Activated T-helper 1 cell treated with anti-CD3 and anti-CD28 coated beads, Interleukin-12 subunit alpha, Interleukin-12 subunit beta, Interleukin-2, Interleukin-4 antibody, amounts not matched to agents 30 ng/mL and 10 ng/mL and 1 ng/mL, durations not matched to agents 14 hours and 24 hours and 36 hours (primary cell): ENCODE measurements at places on chromosomes 4 and X. TPM values are rescaled to one million over a fixed set of nuclear protein-coding genes. Genes with fewer than 3 reads are reported as not detected.

DNA sequence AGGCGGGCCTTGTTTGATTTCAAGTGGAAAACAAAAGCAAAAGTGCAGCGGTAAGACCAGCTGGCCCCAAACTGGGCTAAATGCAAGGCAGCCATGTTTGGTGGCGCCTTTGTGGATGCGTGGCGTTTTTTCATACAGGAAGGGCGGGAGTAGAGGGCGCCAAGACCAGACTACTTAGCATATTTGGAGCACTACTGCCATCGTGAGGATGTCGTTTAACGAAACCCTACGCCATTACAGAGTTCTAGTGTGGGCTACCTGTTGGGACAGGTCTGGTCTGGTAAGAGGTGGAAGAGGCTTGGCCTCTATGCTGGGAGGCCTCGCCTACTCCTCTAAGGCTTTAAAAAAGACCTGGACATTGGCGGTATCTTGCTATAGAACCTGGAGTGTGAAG lies 230.7 kb upstream of the STK26 start:
- DNase-seq, result no peak

Gene RNF128
- total RNA-seq, result not detected in 2 replicates

Gene F8A1
- total RNA-seq, result 23.6 and 24.1 TPM in 2 replicates

Gene PAGE2
- not detected in 2 replicates for total RNA-seq

GRCh38 chr4:10417740-10418139 lies 39.5 kb downstream of the ZNF518B start:
- DNase-seq, result no peak

Gene SULT1B1
- 0.17 and 0.26 TPM in 2 replicates for total RNA-seq

GRCh38 chrX:9942086-9942485 lies 25.1 kb upstream of the CLDN34 start:
- DNase-seq, result peak; percentile 56

Gene LDOC1
- 5.4 and 6.9 TPM in 2 replicates for total RNA-seq

Gene DUX4
- total RNA-seq, result not detected in 2 replicates

GRCh38 chr4:113781439-113782040 lies 20.0 kb upstream of the CAMK2D start:
- no peak for DNase-seq

GRCh38 chr4:136863756-136864155 lies 668.5 kb downstream of the PCDH18 start:
- DNase-seq, result no peak

DNA sequence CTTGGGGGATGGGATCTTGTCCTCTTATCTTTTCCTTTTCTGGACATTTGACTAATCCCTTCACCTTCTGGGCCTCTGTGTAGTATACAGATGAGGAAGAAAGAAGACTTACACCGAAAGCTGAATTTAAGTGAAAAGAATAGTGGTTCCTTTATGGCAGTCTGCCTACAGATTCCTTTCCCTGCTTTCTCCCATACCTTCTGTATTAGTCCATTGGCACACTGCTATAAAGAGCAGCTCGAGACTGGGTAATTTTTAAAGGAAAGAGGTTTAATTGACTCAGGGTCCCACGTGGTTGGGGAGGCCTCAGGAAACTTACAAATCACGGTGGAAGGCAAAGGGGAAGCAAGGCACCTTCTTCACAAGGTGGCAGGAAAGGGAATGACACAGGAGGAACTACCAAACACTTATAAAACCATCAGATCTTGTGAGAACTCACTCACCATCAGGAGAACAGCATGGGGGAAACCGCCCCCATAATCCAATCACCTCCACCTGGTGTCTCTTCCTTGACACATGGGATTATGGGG lies 34.0 kb upstream of the CD38 start:
- DNase-seq, result no peak
